ENCODE measurements at places on chromosomes 4 and X. TPM values are rescaled to one million over a fixed set of nuclear protein-coding genes. Genes with fewer than 3 reads are reported as not detected.

The IRS4 gene
- total RNA-seq, result not detected

DNA sequence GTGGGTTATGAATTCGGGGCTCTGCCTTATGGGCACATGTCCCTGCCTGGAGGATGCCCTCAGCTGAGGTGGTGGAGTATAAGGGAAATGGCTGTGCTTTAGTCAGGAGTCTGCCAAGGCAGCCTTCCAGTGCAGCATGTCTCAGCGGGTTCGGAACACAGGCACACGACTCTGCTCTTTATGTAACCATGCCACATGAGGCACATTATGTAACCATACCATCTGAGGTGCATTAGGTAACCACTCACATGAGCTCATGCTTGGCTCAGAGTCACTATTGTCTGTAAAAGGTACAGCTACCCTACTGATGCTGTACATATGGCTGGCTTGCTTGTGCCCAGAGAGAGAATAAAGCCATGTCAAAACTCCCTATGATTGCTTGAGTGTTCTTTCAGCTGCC is 723.6 kb downstream of the TRAM1L1 start:
- no peak for DNase-seq

DNA sequence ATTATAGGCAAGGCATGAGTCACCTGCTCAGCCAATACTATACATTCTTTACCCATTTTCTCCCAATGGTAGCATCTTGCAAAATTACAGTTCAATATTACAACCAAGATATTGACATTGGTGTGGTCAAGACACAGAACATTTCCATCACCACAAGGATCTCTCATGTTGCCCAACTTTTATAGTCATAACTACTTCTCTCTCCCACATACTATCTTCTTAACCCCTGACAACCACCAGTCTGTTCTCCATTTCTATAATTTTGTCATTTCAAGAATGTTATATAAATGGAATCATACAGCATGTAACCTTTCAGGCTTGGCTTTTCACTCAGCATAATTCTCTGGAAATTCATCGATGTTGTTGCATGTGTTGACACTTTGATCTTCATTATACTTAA is 144.9 kb downstream of the ENOX2 start:
- no peak for DNase-seq

DNA sequence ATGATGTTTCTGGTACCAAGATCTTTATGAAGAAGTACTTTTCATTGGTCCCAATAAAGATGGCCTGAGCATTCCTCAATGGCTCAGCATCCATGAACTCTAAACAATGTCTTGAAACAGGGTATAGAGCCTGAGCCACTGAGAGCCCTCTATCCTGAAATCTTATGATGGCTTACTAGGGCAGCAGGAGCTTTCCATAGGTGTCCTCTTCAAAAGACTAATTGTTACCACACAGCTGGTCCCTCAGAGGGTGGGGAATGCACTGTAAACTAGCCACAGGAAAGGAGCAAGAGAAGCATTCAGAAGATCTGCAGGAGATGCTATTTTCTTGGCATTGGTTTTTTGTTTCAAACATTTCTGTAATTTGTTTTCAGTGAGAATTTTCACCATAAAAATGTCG is 5.6 kb upstream of the BANK1 start:
- DNase-seq, result no peak

DNA sequence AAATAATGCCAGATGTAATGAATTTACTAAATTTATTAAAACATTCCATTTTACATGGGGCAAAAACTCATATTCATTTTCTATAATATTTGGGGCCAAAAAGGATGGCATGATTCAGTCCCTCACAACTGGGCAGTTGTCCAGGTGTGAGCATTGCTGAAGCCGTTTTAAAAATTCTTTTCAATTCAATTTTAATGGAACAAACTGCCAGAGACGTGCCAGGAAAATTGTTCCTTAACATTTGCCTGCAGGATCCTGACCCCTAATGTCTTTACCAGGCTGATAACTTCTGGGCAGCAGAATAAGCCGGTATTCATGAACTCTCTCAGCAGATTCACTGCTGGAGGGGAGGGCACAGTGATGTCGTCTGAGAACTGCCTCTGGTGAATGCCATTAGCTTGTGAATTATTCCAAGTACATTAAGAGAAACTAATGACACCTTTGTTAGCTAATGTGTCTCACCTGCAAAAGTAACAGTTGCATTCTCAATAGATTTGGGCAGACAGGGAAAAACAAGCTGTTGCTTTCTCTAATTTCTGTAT is 1445.1 kb upstream of the TENM3 start:
- no peak for DNase-seq

Measured in activated naive CD8-positive, alpha-beta T cell treated with anti-CD3 and anti-CD28 coated beads for 36 hours (primary cell).